ENCODE measurements at places on chromosomes 1 and 21.

DNA sequence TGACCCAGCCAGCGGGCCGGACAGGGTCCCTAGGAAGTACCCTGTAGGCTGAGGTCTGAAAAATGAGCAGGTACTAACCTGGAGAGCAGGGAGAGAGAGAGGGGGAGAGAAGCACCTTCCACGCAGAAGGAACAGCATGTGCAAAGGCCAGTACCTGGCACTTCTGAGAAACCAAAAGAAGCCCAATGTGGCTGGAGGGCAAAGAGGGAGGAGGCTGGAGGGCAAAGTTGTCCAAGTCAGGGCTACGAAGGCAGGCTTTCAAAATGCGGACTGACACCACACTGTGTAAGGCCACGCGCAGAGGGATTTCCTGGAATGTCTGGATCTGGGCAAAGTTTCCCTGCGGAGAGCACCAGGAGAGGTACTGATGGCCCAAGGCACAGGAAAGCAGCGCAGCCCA is 64.4 kb downstream of the SSBP3 start:
- no peak for DNase-seq

DNA sequence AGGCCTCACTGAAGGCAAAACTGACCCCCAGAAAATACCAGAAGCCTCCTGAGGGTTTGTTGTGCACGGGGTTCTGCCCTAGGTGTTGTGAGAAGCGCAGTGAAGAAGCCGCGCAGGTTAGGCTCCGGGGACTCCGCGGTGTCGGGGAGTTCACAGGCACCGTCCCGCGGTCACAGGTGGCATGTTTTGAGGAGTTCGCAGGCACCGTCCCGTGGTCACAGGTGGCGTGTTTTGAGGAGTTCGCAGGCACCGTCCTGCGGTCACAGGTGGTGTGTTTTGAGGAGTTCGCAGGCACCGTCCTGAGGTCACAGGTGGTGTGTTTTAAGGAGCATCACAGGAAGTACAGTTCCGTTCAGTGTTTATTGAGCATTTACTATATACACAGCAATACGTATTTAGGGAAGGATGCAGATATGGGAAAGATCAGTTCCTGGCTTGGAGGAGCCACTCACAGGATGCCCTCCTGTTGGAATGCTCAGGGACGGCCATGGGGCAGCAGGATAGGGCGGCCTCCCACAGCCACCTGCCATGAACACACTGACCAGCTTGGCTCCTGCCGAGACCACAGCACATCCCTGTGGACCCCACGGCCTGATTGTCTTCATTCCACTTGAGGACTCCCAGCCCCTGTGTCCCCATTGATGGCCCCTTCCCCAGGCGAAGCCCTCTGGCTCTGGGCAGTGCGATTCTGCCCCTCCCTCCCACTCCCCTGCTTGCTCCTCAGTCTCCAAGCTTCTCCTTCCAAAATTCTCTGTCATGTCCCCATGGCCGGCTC is 86.0 kb upstream of the VAMP3 start:
- DNase-seq: no peak

- no peak for DNase-seq
These were observed 14.5 kb upstream of the SH3BGRL3 start for GRCh38 chr1:26265405-26265804.

- no peak for DNase-seq
These were observed 86.0 kb downstream of the PBX1 start for GRCh38 chr1:164644774-164645644.

GRCh38 chr1:7298145-7298544 is 473.0 kb upstream of the VAMP3 start:
- DNase-seq: no peak

- no peak for DNase-seq
These were observed 2.3 kb downstream of the ZBTB37 start for GRCh38 chr1:173870252-173871075.

DNA sequence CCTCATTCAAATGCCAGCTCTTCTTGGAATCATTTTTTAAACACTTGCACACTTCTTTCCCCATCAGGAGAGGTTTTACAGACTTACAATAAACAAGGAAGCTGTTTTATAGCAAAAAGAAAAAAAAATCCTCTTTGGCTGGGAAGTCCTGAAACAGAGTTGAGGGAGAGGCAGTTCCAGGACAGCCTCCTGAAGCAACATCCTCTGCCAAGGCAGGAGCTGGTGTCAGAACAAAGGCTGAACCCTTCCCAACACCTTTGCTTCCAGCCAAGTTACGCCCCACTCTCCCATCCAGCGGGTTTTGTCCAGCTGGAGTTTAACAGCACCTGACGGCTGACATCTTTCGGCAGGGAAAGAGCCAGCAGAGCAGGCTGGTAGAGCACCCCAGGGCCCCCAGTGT is 287.8 kb downstream of the RRAGC start:
- no peak for DNase-seq

GRCh38 chr1:238589843-238590435 is 699.2 kb upstream of the ZP4 start:
- peak; percentile 96 for DNase-seq

- no peak for DNase-seq
These were observed 286.6 kb upstream of the FMN2 start for GRCh38 chr1:239805042-239805441.

DNA sequence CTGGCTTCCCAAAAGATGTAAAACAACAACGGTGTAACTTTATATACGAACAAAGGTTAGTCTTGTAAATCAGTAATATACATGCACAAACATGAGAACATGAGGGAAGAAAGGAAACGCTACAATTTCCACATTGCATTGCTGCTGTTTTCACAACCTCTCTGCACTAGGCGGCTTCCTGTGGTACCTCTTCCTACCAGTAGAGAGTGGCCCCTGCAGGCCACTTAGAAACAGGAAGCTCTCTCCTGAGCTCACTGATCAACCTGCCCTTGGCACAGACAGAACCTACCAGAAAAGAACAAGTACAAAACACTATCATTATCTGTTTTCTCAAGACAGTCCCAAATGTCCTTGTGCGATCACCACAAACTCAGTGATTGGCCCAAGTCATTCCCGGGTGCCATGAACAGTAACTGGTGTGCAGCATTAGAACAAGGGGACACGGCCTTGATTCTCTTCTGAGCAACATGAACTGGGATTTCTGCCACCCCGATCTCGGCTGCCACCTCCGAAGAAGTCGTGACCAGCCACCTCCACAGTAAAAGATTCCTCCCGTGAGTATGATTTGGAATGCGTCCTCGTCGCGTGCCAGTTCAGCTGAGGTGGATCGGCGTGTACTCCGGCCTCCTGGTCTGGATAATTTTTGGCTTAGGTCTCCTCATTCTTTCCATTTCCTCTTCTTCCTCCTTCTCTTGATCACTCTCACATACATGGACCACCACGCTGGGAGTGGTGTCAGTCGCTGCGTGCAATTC is 5.7 kb upstream of the KCNE1 start:
- DNase-seq: no peak

GRCh38 chr1:200423235-200423634 is 13.4 kb upstream of the ZNF281 start:
- DNase-seq: no peak

DNA sequence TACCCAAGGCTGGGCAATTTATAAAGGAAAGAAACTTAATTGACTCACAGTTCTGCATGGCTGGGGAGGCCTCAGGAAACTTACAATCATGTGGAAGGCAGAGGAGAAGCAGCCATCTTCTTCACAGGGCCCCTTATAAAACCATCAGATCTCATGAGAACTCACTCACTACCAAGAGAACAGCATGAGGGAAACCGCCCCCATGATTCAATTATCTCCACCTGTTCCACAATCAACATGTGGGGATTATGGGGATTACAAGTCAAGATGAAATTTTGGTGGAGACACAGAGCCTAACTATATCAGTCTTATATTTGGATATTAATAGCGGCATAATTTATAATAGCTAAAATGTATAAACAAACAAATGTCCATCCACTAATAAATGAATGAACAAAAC is 1123.7 kb upstream of the NCAM2 start:
- no peak for DNase-seq

DNA sequence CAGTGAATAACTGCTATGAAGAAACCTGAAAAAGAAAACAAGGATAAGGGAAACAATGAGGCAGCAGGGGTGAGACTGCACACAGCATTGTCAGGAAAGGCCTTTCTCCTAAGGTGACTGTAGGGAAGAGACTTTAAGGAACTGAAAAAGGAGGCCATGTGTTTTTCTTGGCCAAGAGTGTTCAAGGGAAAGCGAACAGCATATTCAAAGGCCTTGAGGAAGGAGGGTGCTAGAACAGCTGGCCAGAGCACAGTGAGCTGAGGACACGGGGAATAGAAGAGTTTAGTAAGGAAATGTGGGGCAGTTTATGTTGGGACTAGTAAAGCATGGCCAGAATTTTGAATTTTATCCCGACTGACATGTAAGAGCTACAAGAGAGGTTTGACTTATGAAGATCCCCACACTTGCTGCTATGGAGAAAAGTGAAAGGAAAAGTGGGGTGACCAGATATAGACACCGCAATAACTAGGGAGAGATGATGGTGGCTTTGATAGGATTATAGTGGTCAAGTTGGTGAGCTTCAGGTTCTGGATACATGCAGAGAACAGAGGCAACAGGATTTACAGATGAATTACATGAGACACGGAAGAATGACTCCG is 1.4 kb downstream of the RWDD2B start:
- DNase-seq: no peak

DNA sequence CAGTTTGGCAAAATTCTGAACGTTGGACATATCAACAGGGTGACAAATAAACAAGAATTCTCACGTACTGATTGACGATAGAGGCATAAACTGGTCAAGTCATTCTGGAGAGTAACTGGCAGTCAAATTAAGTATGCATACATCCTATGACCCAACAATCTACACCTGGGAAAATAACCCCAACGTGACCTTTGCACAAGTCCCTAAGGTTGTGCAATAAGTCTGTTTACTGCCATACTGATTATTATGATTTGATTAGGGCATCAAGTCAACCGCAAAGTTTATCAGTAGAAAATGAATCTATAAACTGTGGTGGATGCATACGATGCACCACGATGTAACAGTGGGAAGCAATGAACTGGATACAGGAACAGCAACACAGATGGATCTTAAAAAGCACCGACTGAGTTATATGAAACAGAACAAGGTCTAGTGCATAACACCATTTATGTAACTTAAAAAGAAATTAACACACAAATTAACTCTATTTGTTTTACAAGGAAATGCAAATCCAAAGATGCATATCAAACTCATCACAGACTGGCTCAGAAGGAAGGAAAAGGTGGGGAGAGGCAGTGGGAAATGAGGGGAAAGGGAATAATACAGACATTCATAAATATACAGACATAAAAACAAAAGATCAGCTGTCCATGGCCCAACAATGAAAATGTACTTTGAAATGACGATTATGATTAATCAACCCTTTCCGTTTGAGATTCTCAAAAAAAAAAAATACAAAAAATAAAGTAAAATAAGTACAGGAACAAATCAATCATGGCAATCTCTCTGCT is 41.0 kb upstream of the SEC16B start:
- no peak for DNase-seq

- no peak for DNase-seq
These were observed 53.3 kb upstream of the FAM89A start for GRCh38 chr1:231093156-231093922.

DNA sequence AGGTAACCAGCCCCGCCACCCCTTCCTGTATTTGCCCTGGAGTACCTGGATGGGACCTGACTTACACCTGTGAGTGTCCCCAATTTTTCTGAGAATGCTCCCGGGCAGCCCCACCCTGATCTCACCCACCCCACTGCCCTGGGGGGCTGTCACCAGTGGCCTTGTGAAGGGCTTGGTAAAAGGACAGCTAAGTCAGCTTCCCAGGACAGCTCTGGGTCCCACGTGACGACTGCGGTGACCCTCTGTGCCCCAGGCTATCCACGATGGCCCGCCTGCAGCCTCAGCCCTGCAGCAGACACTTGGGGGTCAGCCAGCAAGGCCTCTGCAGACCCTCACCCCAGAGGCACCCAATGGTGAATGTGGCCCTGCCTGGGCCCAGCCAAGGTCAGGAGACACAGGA is 5.6 kb downstream of the SRM start:
- no peak for DNase-seq

DNA sequence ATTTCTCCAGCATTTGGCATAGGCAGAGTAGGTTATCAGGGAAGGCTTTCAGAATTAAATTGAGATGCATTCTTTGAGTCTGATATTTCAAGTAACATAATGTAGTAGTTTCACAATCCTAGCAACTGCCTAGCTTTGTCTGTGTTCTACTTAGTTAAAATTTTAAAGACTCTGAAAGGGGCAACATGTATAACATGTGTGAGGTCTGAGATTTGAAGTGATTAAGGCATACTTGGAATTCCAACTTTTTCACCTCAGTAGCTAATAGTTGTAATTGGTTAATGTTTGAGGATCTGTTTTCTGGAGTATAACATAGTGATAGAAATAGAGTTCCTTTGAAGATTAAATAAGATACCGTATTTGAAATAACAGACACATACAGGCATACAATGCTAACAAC is 335.2 kb upstream of the BEND5 start:
- DNase-seq: no peak

DNA sequence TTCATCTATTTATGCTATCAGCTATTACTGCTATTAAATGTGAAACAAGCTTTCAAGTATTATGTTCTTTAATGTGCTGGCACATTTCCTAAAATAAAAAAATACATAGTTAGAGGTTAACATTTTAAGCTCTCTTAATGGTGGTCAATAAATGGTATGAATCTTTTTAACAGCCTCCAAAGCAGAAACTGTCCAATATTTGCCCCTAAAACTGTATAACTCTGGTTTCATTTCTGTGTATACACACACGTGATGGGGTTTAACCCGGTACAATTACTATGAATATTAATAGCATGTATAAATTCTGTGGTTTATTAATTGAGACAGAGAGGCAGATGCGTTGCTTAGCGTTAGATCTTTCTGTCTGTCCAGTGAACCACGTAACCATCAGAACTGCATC is 2.2 kb downstream of the ESRRG start:
- no peak for DNase-seq

GRCh38 chr1:231972111-231972445 is 345.5 kb downstream of the DISC1 start:
- no peak for DNase-seq
